ENCODE measurements at places on chromosomes 3 and 15.
A peak's percentile ranks its signal among the peaks of the same experiment; 100 is the strongest.

DNA sequence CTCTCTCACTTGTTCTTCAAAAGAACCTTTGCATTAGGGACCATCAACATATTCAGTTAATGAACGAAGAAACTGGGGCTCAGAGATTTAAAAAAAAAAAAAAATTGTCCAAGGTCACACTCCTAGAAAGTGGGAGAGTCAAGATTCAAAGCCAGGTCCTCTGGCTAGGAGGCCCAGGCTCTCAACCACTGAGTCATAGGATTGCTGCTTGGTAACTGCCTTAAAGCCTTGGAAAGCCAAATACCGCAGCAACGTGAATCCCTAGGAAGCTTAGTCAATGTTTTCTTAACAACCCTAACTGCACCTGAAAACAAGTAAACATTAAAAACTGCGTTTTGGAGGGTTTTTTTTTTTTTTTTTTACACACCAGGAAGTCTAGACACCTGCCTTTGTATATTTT lies 156.8 kb downstream of the WNT5A start:
- DNase-seq: no peak

DNA sequence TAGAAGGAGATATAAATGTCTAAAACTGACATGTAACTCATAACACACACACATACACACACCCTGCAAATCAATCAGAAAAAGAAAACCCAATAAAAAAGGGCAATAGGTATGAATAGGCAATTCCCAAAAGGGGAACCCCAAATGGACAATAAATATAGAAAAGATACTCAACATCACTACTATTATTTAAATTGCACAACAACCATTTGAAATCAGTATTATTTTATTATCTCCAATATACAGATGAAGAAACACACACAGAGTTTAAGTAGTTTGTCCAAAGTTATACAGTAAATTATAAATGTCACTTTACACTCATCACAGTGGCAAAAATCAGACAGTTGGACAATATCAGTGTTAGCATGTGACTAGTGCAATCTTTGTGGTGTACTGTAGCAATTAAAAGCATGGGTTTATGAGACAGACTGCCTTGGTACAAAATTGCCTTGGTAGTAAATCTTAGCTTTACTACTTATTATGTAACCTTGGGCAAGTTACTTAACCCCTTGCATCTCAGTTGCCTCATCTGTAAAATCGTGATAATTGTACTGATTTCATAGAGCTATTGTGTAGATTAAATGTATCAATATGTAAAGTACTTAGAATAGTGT lies 3.4 kb upstream of the FSTL1 start:
- no peak for DNase-seq

GRCh38 chr3:196740481-196741248 lies 1.0 kb downstream of the PAK2 start:
- no peak for DNase-seq

DNA sequence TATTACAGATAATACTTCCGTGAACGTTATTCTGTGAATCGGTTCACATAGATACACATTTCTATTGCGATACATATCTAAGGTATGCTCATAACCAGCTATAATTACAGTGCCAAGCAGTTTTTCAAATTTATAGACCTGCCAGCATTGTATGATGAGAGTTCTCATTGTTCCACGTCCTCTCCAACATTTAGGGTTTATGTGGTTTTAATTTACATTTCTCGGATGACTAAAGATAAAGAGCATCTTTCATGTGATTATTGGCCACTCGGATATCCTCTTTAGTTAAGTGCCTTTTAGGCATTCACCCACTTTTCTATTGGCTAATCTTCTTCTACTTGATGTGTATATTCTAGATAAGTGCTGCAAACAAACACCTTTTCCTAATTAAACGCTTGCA lies 134.7 kb upstream of the CCDC54 start:
- DNase-seq: no peak

GRCh38 chr15:65559941-65560340 lies 29.7 kb downstream of the HACD3 start:
- DNase-seq: no peak

- no peak for DNase-seq
Measured at GRCh38 chr3:137008131-137008530, 50.3 kb downstream of the IL20RB start.

DNA sequence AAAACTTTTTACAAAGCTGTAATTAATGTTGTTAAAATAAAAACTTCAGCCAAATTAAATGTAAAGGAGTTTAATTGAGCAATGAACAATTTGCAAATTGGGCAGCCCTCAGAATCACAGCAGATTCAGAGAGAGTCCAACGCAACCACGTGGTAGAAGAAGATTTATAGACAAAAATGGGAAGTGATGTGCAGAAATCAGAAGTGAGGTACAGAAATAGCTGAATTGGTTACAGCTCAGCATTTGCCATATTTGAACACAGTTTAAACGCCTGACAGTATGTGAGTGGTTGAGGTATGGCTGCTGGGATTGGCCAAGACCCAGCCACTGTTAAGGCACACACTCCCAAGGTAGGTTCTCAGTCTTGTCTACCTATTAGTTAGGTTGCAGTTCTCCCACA lies 14.4 kb upstream of the PLA2G4D start:
- DNase-seq: no peak

DNA sequence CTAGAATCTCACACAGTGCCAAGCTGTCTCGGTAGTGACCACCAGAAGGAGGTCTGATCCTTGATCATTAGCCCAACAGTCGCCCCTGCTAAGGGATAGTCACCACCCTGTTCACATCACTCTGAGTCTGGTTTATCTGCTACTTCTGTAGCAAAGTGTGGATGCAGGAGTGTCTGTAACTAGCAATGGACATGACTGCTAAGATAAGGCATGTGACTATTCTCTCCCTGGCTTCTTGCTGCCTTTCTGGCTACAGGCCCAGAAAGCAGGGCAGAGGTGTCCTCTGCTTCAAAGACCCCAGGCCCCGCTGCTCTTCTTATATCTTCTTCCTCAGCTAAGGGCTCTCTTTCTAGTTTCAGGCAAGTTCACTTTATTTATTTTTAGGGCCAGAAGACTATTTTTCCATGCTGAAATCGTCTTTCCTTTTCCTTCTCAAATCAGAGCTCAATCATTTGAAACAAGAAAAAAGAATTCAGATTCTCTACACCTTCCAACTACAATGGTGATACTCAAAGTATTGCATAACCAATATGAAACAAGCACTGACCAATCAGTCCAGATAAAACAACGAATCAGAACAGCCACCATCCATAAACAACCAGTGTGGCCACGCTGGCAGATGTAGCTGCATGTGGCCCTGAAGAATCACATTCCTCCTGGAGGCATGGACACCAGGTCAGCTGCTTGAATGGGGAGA lies 8.0 kb upstream of the KNG1 start:
- no peak for DNase-seq

- DNase-seq: no peak
Measured at GRCh38 chr15:74368121-74368520, 675 bp upstream of the CYP11A1 start.

GRCh38 chr15:88023914-88024313 lies 232.6 kb downstream of the NTRK3 start:
- no peak for DNase-seq

DNA sequence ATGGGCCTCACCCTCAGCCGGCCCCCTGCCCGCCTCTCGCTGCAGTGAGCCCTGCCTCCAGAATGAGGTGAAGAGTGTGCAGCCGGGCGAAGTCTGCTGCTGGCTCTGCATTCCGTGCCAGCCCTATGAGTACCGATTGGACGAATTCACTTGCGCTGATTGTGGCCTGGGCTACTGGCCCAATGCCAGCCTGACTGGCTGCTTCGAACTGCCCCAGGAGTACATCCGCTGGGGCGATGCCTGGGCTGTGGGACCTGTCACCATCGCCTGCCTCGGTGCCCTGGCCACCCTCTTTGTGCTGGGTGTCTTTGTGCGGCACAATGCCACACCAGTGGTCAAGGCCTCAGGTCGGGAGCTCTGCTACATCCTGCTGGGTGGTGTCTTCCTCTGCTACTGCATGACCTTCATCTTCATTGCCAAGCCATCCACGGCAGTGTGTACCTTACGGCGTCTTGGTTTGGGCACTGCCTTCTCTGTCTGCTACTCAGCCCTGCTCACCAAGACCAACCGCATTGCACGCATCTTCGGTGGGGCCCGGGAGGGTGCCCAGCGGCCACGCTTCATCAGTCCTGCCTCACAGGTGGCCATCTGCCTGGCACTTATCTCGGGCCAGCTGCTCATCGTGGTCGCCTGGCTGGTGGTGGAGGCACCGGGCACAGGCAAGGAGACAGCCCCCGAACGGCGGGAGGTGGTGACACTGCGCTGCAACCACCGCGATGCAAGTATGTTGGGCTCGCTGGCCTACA lies 8.5 kb downstream of the GRM2 start:
- no peak for DNase-seq

DNA sequence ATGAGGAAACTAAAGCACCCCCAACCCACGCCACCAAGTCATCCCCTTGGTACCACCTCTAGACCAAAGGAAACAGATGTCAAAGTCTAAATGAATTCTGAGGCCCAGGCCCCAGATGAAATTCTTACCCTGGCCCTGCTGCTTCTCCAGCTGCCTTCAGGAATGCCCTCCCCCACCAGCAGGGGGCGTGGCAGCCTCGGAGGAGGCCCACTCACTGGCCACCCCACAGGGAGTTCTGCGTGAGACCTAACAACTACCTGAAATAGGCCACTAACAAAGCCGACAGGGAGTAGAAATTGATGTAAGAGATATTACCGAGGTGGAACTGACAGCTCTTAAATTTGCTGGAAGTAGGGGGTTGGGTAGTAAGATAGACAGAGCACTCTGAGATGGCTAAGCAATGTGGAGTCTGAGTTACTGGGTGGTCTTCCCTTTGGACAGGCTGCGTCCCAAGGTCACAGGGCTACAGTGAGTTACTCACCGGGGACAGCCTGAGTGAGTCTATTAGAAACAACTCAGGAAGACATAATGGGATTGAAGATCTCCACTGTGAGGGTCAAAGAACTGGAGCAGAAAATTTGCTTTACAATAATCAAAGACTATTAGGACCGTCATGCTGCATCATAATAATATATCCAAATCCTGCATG lies 240.7 kb downstream of the SHOX2 start:
- DNase-seq: peak; percentile 11

- DNase-seq: no peak
Measured at GRCh38 chr3:143601723-143602484, 246.4 kb downstream of the SLC9A9 start.

GRCh38 chr3:133532951-133533350 lies 40.5 kb upstream of the CDV3 start:
- no peak for DNase-seq

DNA sequence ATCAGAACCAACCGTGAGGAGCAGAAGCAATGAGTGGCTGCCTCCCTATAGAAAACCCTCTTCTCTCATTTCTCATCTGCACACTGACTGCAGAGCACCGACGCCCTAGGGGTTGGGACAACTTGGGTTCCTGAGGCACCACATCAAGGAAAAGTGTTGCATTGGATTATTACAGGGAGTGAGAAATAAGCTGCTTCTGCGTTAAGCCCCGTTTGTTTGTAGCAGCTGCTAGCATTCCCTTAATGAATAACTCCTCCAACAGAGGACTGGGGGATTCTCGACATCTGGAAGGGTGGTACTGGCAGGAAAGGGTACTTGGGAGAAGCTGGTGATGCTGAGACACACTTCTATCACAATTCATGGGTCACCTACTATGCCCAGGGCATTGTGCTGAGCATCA lies 25.3 kb upstream of the AGBL1 start:
- no peak for DNase-seq

GRCh38 chr15:66865622-66866611 lies 163.9 kb downstream of the SMAD6 start:
- no peak for DNase-seq

DNA sequence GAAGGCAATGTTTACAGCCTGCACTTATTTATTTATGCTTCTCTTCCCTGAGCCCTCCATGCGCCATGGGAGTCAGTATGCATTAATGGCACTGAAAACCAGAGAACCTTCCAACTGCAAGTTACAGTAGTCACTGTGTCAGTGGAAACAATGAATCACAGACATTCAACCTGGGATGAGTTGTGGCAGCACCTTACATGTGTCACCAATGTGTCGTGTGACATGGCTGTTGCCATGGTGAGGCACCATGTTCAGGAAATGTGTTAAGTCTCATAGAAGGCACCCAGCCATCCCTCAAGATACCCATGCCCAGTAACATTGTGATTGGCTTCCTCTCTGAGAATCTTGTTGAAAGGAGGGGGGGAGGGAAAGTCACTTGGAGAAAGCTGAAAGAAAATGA lies 105.0 kb downstream of the FOXP1 start:
- no peak for DNase-seq

DNA sequence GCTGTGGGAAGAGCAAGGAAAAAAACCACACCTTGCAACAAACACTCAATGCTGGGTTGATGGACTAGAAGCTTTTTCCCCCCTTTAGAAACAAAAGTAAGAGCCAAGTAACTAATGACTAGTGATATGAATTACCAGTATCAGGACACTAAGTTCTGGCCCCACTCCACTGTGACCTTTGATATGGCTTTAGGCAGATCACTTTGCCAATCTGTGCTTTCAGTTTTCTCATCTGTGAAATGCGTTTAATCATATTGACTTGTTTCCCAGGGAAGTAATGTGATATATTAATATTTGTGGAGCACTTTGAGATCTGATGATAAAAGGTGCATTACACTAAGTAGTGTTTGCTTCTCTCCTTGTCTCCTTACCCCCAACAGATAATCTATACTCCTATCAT lies 319.3 kb upstream of the SATB1 start:
- no peak for DNase-seq

DNA sequence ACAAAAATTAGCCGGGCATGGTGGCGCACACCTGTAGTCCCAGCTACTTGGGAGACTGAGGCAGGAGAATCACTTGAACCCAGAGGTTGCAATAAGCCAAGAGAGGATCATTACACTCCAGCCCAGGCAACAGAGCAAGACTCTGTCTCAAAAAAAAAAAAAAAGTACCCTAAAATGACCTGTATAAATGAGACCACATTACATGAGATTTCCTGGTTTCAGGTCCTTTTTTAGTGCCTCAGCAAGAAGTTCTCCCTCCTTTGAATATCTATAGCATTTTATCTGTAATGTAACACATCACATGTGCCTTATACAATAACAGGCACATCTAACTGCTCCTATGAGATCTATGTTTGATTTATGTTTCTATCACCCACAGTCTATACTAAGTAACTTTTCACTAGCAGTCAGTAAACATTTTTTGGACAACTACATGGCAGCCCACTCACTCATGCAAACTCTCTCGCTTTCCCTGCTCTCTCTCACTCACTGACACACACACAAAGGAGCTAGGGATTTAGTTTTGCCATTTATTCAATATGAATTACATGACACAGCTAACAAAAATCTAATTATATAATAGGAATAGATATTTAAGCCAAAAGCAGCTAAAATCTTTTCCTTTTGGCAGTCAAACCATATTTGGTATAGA lies 34.1 kb downstream of the ADAM10 start:
- DNase-seq: no peak

DNA sequence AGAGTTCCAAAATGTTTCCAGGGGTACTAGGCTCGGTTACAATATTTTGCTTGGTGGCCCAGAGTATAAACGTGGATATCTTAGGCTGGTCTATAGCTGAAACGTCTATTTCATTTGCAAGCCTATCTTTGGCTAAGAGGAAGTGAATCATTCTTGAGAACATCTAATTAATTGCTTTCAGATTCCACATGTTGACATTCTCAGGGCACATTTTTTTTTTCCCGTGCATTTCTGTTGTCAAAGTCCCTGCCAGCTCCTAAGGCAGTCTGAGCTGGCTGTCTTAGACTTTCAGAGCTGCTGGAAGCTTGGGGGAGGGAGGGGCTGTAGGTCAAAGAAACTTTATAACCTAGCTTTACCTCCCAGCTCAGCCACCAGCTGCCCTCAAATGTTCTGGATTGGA lies 23.2 kb upstream of the LAMP3 start:
- no peak for DNase-seq
